ENCODE measurements at places on chromosomes 12 and 14.
A peak's percentile ranks its signal among the peaks of the same experiment; 100 is the strongest.

DNA sequence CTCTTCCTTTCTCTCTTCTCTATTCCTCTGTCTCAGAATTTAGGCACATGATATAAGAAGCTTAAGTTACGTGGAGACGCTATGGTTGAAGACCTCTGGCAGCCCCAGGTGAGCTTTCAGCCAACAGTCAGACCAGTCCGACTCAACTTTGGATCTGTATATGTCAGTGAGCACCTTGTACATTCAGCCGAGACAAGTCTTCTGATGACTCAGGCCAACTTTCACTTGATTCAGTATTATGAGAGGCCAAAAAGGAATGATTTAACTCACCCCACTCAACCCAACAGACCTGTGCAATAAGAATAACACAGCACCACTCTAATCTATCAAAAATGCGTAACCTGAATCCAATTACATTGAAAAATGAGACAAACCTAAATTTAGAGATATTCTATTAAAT lies 47.5 kb upstream of the FOXG1 start:
- DNase-seq: no peak

DNA sequence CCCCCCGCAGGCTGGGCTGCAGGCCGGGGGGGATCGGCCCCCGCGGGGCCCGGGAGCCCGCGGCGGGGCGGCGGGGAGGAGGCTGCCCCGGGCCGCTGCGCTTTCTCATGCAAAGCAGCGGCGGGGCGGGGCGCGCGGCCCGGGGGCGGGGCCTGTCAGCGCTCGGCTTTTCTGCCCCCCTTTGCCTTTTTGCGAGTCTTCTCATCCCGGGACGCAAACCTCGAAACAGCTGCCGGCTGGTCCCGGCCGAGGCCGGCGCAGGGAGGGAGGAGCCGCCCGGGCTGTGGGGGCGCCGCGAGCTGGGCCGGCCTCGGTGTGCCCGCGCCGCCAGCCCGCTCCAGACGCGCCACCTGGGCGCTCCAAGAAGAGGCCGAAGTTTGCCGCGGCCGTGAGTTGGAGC lies at the start of gene FZD10:
Gene FZD10, plus strand, starts transcription at position 198 of the 400 bp plus-strand sequence. CDS start 479 bp downstream, outside the sequence.
- no peak for DNase-seq

DNA sequence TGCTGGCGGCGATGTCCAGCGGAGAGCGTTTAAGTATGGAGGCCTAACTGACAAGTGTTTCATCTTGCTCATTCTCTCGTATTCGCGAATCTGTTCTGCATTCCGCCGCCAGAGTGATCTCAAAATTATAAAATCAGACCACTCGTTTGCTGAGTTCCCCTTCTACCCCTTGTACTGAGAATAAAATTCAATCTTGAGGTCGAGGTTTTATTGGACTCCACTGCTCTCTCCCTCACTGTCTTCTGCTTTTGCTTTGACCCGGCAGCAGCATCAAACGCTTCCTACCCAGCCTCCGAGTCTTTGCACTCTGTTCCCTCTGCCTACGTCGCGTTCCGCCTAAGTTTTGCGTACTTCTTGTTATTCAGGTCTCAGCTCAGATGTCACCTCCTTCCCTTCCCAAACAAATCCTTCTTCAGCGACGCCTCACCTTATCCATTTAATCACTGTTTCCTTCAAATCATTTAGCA lies 462 bp downstream of the KNTC1 start:
- DNase-seq: peak; percentile 33

DNA sequence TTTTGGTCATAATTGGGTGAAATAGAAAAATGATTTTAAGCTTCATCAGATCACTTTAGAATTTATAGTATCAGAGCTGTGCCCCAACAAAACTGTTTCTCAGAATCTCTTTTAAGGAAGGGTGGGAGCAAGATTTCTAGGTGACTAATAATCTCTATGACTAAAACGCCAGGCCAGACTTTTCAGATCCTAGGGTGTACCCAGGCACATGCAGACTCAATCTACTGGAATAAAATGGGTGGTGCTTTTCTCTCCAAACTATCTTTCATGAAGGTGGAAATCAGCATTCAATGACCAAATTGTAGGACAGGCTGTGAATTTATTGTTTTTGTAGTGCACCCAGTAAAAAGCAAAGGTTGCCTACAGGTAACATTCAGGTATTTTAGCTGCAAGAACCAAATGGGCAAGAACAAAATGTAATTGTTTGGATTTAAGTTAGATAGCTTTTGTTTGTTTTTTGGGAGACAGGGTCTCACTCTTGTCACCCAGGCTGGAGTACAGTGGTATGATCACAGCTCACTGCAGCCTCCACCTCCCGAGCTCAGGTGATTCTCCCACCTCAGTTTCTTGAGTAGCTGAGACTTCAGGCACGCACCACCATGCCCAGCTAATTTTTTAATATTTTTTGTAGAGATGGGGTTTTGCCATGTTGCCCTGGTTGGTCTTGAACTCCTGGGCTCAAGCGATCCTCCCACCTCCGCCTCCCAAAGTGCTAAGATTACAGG lies 49.5 kb downstream of the PPP2R5C start:
- no peak for DNase-seq

DNA sequence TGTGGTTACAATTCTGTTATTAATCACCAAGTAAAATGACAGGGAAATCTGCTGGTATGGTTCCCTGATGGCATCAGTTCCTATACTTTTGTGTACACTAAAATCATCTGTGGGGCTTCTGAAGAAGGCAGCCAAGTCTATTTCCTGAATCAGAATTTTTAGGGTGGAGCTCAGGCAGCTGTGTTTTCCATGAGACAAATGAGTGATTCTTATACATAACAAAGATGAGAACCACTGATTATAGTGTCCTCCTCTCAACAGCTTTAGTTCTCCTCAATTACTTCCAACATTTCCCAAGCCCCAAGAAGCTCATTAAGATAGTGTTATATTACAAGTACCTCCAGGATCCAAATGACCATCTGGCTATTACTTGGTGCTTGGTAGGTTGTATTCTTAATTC lies 64.5 kb upstream of the USP44 start:
- no peak for DNase-seq

- no peak for DNase-seq
Measured at GRCh38 chr12:12123036-12123604, 52.4 kb downstream of the BCL2L14 start.

DNA sequence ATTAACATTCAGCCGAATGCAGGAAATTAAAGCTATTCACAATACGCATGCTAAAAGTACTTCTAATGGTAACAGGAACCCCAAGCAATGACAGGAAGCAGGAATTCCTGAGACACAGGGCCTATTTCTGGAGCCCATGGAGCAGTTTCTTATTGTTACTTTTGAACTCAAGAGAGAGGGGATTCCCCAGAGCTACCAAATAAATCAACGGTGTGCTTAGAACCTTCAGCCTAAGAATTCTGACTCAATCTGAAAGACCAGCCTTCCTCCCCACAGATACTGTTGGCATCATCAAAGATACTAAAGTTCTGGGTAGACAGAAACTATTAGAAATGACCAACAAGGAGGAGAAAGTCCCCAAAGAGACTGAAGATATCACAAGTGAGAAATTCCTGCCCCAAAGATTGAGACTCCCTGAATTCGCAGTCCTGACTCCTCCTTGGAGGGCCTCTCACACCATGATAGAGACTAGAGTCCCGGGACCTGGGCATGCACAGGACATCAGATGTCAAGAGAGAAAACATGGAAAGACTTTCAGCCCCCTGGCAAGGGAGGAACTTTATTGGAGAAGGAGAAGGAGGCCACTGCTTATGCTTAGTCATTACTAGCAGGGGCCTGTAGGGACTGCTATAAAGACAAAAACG lies 32.7 kb downstream of the RTRAF start:
- DNase-seq: no peak

GRCh38 chr14:105739331-105740102 lies 213.1 kb downstream of the TMEM121 start:
- no peak for DNase-seq

DNA sequence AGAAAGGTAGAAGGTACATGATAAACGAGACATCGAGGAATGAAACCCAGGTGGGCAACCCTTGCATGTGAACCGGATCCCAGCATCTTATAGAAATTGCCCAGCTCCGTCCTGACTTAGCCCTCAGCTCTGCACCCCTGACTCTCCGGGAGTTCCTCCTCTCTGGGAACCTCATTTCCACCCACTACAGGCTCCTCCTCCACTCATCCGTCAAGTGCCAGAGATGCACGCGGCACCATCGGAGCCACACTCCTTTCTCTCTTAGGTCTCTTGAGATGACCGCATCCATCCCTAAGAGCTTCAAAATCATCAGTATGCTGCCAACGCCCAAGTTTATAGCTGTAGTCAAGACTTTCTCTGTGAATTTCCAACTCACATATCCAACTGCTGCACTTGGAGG lies 84.7 kb downstream of the TTC7B start:
- DNase-seq: no peak

DNA sequence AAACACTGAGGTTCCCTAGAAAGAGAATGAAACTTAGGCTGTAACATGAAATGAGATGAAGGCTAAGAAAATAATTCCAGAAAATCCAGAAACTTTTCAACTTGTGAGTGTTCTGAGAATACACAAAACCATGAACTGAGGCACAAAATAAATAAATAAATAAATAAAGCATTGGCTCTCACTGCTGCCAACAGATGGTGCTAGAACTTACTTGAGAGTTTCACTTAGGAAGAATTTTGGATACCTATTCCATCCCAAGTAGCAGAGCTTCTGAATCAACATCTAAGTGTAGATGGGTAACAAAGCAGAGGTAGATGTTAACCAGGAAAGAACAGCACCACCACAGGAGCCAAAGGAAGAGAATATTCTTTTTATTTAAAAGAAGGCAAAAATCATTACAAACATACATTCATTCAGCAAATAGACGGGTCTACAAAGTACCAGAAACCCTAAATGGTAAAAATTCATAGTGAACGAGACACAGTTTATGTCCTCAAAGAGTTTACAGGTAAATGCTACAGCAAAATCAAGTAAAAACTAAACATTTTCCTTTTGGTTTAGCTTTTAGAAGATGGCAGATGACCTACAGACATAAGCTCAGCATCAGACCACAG lies 16.7 kb downstream of the EPS8 start:
- no peak for DNase-seq

DNA sequence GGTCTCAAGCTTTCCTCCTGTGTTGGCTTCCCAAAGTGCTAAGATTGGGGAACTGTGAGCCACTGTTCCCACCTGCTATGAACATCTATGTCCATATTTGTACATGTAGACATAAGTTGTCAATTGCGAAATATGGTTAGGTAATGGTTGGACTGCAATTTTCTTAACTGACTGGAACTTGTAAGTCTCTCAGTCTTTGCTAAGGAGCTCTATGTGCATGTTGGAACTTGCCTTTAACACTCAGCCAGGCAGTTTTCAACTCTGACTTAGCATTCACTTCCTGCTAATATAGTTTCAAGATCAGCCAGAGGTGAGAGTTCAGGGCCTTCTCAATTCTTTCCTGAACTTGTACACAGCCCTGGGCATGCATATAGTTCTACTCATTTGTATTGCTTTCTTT lies 44.5 kb upstream of the EEA1 start:
- peak; percentile 98 for DNase-seq

GRCh38 chr12:39157696-39158342 lies 252.4 kb upstream of the CPNE8 start:
- DNase-seq: no peak

- no peak for DNase-seq
Measured at GRCh38 chr14:32366256-32366879, 37.3 kb downstream of the AKAP6 start.

- DNase-seq: no peak
Measured at GRCh38 chr12:45418520-45418919, 202.6 kb downstream of the ANO6 start.

- DNase-seq: no peak
Measured at GRCh38 chr12:32450768-32451167, 51.4 kb downstream of the FGD4 start.
